ENCODE measurements at places on chromosomes 1 and 21. TPM values are rescaled to one million over a fixed set of nuclear protein-coding genes. Genes with fewer than 3 reads are reported as not detected.

DNA sequence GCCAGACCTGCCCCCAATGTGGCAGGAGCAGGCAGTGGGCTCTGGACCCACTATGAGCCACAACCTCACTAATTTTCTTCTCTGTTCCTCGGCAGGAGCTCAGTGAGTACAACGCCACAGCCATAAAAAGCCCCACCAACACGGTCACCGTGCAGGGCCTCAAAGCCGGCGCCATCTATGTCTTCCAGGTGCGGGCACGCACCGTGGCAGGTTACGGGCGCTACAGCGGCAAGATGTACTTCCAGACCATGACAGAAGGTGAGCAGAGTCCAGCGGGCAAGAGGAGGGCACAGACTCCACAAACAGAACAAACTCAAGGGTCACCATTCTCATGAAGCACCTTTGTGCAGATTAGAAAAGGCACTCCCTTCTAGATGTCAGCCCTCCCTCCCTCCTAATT, 79.9 kb downstream of the LACTBL1 start:
- DNase-seq, result no peak

DISP1 gene
- 2.7 TPM for total RNA-seq

RAB42 gene
- 0.79 TPM for total RNA-seq

- no peak for DNase-seq
These were observed 68.0 kb upstream of the ACTL8 start for GRCh38 chr1:17687145-17687544.

- DNase-seq, result no peak
These were observed 2.6 kb downstream of the GJC2 start for GRCh38 chr1:228152097-228152917.

GRCh38 chr1:18748435-18748834, 111.0 kb downstream of the TAS1R2 start:
- DNase-seq, result no peak

DNA sequence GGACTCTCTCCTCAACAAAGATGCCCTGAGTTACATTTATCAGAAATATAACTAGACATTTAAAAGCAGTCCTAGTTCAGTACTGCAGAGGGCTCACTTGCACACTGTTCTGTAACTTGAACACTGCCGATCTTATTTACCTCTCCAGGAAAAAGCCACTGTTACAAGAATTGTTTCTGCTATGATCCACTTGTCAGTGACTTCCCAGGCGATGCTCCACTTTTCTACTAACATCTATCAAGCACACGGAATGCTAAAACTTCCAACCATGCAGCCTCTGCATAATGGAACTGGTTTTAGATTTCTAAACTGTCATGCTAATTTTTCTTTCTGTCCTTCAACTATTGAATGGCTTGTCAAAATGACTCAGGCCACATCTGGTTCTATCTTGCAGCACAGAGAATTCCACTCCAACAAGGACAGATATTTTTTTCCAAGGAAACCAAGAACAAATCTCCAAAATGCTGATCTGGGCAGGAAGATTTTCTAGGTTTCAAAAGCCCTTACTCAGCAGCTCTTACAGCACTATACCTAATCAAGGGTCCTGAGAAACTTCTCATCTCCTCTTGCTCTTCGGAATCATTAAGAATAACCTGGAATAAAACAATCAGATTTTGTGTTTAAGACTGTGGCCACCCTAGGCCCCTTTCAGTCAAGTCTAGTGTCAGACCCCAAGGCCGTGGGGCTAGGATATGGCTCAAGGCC, 9.9 kb downstream of the SEC16B start:
- DNase-seq, result no peak

SLC44A5 gene
- 0.79 TPM for total RNA-seq

DNA sequence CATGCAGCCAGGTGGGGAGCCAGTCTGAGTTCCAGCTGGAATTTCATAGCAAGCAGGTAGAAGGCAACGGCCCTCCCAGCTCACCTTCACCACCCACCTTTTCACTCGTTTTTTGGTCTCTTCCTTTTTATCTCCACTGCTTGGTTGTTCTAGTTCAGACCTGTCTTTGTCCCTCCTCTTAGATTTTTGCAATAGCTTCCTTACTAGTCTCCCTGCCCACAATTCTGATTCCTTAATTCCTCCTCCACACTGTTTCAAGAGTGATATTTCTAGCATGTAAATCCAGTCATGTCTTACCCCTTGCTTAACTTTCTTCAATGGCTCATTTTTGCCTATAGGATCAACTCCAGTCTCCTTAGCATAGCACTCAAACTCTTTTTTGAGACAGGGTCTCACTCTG, 119.6 kb downstream of the TMEM53 start:
- no peak for DNase-seq

GRCh38 chr1:209531549-209531948, 52.0 kb upstream of the CAMK1G start:
- DNase-seq, result no peak

GRCh38 chr1:86503406-86504136, 34.8 kb downstream of the CLCA1 start:
- no peak for DNase-seq

GRCh38 chr1:225597926-225598575, 54.9 kb downstream of the ENAH start:
- DNase-seq, result no peak

Measured in activated naive CD8-positive, alpha-beta T cell treated with anti-CD3 and anti-CD28 coated beads, Interleukin-2, amount 10 ng/mL, durations not matched to agents 7 days and 5 days (primary cell).